CD4-positive, alpha-beta T cell treated with Interleukin-17A for 1 hour (primary cell): ENCODE measurements at places on chromosomes 12 and 14.

DNA sequence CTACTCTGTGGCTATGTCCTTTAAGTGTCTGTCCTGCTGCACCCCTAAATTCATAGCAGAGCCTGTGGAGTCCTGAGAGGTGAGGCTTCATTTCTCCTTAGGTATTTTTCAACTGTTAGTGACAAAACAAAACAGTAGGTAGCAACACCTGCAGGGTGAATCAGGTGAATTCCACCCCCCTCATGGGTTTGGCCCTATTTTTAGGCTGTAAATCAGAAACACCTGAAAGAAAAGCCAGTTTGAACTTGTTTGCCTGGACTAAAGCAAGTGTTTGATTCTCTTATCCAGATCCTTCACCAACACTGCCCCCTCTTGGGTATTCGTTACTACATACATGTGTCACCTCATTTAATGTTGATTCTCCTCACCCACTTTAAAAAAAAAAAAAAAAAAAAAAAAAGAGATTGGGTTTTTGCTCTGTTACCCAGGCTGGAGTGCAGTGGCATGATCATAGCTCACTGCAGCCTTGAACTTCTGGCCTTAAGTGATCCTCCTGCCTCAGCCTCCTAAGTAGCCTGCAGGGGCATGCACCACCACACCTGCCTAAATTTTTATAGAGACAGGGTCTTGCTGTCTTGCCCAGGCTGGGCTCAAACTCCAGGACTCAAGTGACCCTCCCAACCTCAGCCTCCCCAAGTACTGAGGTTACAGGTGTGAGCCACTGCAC is 10.3 kb downstream of the TBPL2 start:
- DNase-seq: peak; percentile 82

- DNase-seq: no peak
These were observed 13.3 kb downstream of the RNASE3 start for GRCh38 chr14:20904393-20905029.

- no peak for DNase-seq
These were observed 25.7 kb upstream of the CKAP4 start for GRCh38 chr12:106273491-106273890.

- no peak for DNase-seq
These were observed 907.2 kb downstream of the VRK1 start for GRCh38 chr14:97704316-97704885.

DNA sequence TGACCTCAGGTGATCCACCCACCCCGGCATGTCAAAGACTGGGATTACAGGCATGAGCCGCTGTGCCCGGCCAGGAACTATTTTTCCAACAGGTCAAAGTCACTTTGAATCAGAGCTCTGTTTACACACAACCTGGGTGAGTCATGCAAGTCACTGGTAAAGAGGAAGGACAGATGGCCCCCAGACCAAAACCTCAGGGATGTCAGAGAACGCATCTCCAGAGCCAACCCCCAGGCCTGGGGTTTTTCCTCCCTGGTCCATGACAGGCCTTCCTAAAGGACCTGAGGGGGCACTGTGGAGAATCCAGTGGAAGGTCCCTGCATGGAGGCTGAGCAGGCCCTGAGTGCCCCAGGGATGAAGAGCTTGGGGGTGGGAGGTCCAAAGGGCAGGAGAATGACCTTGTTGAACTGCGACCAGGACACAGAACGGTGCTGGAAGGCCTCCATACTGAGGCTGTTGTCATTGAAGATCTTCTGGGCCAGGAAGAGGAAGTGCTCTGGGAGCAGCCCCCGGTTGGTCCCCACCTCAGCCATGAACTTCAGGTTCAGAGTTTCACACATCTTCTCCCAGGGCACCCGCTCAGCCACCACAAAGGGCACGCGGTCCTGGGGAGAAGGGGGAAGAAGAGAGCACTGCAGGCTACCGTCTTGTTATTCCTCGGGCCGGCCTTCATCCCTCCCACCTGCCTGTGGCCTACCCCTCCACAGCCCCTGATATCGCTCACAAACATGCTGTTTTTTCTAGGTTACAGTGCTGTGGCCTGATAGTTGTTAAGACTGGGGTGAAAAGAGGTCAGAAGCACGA is 9.1 kb downstream of the STAT6 start:
- no peak for DNase-seq

DNA sequence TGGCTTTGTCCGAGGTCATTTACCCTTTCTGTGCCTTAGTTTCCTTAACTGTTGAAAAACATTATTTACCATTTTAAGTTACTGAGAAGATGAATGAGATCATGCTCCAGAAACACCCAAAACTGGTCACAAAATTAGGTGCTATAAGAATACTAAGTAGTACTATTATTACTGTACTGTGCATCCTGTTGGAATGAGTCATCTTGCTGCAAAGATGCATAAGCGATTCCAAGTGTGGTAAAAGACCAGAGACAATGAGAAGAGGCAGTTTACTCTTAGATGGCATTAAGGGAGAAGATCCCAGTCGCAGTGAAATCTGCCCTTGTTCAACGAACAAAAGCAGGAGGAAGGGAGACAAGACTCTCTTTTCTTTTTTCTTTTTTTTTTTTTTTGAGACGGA is 4.2 kb upstream of the PLEKHA5 start:
- DNase-seq: no peak

DNA sequence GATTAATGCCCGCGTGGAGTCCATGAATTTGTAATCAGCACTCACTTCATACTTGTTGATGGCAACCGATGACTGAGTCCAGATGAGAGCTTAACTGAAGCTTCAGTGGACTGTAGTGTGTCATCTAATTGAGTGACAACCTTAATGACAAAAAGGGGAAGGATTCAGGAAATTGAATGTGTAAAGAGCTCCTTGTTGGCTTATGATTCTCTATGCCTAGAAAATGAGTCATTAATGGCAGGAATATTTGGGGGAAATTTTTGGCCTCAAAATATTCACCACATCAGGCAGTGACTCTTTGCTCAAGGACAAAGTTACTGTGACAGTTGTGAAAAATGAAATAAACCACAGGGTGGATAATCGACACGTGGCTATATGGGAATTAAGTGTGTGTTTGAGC is 55.3 kb upstream of the STON2 start:
- no peak for DNase-seq

GRCh38 chr12:31897781-31898503 is 61.3 kb upstream of the RESF1 start:
- peak; percentile 61 for DNase-seq

- DNase-seq: peak; percentile 23
These were observed 43.9 kb upstream of the ESR2 start for GRCh38 chr14:64337888-64338615.

DNA sequence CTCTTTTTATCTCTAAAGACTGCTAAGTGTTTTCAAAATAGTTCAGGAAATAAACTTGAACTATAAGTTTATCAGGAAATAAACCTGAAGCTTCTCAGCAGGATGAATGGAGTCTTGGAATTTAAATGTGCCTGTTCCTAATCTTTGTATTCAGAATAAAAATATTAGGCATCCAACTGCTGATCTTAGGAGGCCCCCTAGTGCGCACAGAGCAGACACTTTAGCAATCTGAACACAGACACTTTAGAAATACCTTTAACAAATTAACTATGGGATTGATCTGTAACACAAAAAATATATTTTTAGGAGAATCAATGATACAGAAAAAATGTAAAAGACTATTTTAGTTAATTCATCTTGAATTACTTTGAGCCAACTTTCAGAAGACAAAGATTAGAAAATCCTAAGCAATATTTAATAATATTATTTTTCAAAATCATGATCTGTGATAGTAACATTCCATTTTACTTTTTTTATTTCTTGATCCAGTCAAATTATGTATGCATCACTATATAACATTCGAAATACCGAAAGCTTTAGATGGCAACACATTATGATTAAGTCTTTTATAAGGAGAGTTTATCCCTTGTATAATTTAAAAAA is 80.9 kb downstream of the SLC41A2 start:
- DNase-seq: peak; percentile 48

- no peak for DNase-seq
These were observed 44.0 kb upstream of the ISM2 start for GRCh38 chr14:77542421-77543239.

- no peak for DNase-seq
These were observed 126.3 kb upstream of the EVL start for GRCh38 chr14:99938896-99939295.

DNA sequence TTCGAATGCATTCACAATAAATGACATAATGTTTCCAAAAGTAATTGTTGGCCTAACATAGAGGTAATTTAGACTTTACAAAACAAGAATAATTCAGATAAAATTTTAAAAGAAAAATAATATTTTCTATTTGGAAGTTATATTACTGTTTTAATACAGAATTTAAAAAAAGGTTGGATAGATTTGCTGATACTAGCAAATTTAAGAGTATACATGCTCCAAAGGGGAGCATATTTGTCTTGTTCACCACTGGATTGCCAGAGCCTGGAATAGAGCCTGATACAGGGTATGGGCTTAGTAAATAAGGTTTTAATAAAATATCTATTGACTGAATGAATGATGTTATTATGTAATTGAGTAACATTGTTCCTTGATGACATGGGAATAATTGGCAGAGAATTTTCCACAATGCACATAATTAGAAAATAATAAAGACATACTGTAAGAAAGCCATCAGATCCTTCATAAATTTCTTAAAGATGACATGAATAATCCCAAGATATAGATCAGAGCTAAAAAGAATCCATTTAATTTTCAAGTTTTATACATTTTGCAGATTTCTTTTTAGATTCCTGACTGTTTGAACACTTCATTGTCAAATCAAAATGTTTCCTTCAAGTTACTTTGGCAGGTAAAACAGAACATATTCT is 305.3 kb downstream of the SLC6A15 start:
- no peak for DNase-seq

DNA sequence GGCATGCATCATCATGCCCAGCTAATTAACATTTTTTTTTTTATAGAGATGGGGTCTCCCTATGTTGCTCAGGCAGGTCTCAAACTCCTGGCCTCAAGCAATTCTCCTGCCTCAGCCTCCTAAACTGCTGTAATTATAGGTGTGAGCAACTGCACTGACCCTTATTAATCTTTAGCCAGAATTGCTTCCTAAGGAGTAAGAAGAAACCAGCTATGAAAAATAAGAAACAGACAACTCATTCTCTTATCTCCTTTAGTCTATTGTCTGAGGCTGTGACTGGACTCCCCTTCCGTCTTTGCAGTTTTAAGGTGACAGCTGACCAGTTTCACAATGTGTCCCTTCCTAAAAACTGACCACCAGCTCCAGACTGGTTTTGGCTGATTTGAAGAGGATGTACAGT is 52.4 kb downstream of the EMP1 start:
- no peak for DNase-seq

DNA sequence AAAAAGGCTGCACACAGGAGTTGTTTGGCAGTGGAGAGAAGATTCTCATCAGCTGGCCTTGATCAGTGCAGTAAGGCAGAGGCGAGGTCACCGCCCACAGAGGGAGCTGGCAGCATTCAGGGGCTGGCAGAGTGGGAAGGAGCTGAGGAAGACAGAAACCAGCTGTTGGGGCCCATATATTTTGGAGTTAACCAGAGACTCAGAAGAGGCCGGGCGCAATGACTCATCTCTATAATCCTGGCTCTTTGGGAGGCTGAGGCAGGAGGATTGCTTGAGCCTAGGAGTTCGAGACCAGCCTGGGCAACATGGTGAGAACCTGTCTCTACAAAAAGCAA is 17.7 kb downstream of the SMCO2 start:
- no peak for DNase-seq

DNA sequence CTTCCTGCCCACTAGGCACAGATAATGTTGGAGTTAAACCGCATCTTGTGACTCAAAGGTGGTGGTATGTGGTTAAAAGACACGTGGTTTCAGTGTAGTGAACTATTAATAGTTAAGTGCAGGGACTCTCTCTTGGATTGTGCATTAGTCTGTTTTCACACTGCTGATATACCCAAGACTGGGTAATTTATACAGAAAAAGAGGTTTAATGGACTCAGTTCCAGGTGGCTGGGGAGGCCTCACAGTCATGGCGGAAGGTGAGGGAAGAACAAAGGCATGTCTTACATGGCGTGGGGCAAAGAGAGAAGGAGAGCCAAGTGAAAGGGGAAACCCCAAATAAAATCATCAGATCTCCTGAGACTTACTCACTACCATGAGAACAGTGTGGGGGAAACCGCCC is 362.3 kb downstream of the GLT1D1 start:
- DNase-seq: no peak

- no peak for DNase-seq
These were observed 231.1 kb downstream of the CACNA1C start for GRCh38 chr12:2283916-2284315.

- DNase-seq: no peak
These were observed 51.3 kb downstream of the KCNA5 start for GRCh38 chr12:5094986-5095385.

- no peak for DNase-seq
These were observed 220.5 kb upstream of the ATXN7L3B start for GRCh38 chr12:74317078-74317601.

- DNase-seq: no peak
These were observed 13.3 kb downstream of the RAP1B start for GRCh38 chr12:68623984-68624383.

DNA sequence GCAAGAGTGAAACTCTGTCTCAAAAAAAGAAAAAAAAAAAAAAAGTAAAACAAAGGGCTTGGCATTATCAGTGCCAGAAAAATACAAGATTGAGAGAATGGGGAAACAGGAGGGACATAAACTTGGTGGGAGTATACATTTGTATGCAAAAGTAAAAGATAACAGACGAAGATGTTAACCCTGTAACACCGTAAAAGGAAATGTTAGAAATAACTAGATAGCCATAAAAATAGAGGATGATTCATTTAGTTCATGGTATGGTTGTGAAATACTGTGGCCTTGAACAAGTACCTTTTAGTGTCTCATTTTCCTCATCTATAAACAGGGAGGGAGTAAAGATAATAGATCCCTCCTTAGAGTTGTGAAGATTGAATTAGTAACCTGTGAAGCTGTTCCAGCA is 33.3 kb downstream of the ATP2A2 start:
- DNase-seq: no peak

DNA sequence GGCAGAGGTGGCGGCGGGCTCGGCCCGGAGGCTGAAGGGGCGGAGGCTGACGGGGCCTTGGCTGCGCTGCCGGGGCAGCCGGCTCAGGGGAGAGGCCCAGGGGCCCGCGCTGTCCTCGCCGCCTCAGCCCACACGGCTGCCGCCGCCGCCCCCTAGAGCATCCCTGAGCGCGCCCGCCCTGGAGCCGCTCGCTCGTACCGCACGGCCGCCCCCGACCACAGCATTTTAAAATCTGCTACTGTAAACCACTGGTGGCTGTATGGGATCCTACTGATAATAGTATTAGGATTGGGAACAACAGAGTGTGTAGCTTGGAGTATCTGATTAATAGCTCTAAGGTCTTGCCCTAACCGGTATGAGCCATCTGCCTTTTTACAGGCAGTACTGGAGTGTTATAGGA is 22.2 kb upstream of the EDDM3A start:
- no peak for DNase-seq

DNA sequence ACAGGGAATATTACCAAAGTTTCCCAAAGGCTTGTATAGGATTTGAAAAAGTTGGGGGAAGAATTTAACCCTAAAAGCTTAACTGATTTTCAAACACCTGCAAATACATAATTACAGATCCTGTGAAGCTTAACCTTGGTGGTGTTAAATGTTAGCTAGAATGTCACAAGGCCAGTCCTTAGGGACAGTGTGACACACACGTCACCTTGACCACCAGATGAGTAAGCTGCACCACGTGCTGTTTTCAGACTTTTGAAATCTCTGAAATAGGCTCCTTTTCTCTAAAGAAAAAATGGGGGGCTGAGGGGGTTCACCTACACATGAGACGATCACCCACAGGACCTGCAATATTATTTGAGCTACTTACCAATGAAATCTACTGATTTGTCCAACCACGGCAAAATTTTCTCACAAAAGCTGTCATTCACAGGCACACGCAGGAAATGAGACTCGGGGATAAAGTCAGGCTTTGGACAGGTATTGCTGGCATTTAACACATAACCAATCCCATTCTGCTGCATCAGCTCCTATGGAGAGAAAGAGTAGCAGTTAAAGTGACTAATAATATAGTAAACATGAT is 75.9 kb downstream of the DUSP16 start:
- DNase-seq: peak; percentile 29
